Nucleus accumbens (tissue), 56 donors: ENCODE measurements at places on chromosomes 2 and 18.

GRCh38 chr2:54454548-54455130 lies 1.5 kb upstream of the SPTBN1 start:
- no peak for DNase-seq

GRCh38 chr2:187422282-187422681 lies 25.8 kb downstream of the CALCRL start:
- DNase-seq = no peak

GRCh38 chr18:54626779-54627178 lies 35.7 kb downstream of the DYNAP start:
- DNase-seq = no peak

DNA sequence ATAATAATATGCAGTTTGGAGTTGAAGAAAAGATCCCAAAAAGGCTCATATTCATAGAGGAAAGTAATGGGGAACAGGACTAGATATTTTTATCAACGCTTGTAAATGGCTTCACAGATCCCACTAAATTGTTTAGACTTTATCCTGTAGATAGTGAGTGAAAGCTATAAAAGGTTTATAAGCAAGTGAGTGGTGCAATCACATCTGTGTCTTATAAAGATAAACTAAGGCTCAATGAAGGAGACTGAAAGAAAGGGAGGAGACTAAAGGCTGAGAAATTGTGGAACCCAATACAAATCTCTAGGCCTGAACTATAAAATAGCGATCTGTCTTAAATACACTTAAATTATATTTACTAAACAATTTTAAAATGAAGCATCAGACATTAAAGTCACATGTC lies 7.7 kb downstream of the SP3 start:
- DNase-seq = no peak

DNA sequence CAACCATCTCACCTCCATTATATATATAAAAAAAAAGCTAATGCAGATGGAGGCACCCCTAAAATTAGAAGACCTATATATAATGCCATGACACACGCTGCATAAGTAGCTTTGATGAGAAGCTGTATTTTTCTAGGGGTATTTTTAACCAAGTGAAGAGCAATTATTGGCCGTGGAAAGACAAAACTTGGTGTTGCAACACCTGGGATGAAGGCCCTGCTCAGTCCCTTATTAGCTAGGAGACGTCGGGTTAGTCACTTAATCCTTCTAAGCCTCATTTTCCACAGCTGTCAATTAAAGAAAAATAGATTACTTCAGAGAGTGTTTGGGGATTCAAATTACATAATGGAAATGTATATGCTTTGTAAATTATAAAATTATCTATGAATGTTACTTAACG lies 63.0 kb downstream of the WDR75 start:
- no peak for DNase-seq

DNA sequence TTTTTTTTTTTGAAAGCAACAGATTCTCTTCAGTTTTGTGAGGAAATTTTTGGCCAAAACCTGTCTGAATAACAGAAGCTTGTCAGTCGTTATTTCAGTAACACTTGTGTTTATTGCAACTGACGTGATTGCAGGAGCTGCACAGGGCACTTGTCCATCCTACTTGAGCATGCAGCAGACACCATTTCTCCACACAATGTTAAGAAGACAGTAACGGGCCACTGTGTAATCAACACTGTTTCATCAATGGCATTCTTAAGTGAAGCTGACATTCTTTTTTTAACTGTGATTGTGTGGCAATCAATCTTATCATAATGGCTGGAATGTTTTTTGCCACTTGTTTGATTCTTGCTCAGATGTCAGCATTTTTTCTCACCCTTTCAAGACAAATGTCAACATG lies 50.1 kb upstream of the PIEZO2 start:
- no peak for DNase-seq

- DNase-seq = no peak
Measured at GRCh38 chr2:129393816-129394215, 585.6 kb upstream of the RAB6C start.

- no peak for DNase-seq
Measured at GRCh38 chr2:237724811-237725478, 73.6 kb upstream of the RBM44 start.

DNA sequence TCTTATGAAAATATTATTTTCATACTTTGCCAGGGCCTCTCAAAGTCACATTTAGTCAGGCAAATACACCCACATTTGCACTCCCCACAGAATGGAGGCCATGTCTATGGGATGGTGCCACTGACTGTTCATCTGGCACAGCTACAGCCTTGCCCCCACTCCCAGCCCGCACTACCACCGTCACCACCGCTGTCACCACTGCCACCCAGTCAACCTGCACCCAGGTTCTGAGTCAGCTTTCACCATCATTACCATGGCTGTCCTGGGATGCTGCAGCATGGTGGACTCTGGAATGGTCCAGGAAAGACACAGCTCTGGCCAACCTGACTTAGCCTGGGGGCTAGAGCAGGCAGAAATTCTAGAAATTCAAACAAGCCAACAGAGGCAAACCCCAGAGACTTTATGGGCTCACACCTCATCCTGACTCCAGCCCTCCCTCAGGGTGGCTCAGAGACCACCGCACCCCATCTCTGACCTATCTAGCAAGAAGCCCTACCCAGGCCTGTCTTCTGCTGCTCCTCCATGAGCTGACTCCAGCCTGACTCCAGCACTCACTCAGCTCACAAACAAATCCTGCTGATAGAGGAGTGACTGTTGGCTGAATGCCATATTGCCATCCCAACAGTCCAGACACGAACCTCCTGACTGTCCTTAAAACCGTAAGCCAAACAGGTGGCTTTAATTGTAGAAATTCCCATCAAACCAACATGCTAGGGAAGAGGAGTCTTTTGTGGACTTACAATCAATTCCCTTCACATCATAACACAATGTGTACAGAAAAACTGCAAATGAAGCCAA lies 28.0 kb downstream of the DNER start:
- no peak for DNase-seq

DNA sequence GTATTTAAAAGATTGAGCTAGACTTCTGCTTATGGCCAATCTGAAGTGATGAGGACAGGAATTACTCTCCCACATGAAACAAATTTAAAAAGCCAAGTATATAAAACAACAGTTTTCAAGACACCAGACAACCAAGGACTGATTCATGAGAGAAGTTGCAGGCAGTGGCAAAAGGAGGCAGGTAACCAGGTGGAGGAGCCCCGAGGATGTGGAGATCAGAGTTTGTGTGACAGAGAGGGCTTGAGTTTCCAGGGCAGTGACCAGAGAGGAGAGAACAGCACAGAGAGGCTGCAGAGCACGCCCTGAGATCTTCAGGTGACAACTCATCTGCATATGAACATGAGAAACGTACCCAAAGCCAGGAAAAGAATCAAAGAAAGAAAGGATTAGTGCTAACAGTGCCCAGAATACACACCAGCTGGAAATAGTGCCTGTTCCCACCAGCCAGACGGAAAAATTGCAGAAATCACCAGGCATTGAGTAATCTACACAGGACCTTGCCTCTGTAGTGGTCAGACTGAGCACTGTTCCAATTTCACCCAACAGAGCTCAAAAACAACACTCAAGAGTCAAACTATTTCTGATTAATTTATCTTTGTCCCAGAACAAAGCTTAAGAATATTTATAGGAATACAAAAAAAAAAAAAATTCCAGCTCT lies 173.1 kb downstream of the SEPTIN10 start:
- DNase-seq = no peak

DNA sequence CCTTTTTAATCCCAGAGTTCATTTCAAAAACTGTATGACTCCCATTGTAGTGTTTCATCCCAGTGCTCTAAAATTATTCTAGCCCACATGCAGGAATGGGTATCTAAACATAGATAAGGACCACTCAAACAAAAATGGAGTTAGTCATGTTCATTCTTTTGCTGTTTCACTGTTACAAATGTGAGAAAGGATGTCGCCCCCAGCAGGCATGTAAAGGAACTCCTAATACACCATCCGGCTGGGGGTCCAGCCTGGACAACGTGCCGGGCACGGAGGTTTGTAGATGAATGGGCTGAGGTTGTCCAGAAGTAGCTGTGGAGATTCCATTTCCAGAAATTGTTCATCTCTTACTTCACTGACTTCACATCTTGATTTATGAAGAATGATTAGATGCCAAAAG lies 101.9 kb upstream of the RAB12 start:
- no peak for DNase-seq

DNA sequence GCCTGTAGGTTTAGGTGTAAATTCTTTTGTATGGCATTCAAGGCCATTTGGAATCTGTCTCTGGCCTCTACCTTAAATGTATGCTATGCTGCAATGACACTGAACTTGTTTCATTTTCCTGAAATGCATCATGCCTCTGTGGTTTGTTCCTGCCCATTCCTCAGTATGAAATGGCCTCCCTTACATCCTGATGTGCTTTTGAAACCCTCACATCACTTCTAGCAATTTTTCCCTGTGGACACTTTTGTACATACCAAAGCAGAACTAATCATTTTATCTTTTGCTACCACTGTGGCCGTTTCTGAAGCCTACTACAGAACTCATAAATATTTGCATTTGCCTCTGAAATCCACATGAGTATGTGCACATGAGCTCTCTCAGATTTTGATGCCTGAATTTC lies 557.2 kb downstream of the ERBB4 start:
- DNase-seq = no peak

- DNase-seq = no peak
Measured at GRCh38 chr18:49514577-49514976, 27.5 kb upstream of the C18orf32 start.

GRCh38 chr2:189265696-189266320 lies 86.2 kb upstream of the COL5A2 start:
- DNase-seq = no peak

DNA sequence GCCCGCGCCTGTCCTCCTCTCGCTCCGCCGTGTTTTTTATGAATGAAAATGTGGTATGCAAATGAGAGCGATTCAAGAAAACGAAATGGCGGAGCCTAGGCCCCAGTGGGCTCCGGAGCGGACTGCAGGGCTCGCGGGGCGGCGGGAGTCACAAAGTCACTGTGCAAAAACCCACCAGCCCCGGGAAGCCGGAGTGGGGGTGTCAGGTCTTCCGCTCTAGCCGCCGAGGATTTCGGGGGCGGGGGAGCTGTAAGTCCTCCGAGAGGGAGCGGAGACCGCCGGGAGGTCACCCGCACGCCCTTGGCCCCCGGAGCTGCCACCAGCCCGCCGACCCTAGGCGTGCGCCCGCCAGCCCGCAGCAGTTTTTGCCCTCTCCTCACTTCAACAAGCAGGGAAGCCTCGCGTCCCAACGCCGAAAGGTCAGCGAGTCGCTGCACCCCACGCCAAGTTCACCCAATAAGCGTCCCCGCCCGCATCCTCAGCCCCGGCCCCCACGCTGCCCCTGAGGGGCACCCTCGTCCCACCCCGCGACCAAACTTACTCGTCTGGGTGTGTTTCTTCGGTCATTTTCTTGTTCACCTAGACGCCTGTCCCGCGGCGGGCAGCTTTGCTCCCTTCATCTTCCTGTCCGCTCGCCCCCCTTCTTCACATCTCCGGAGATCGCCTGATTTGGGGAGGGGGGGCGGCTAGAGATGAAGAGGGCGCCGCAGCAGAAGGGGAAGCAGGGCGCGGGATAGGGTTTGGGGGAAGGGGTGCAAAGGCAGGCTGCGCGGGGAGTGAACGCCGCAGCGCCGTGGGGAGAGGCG lies 775 bp downstream of the SPRED2 start:
- peak; percentile 30 for DNase-seq

- no peak for DNase-seq
Measured at GRCh38 chr2:15990151-15991101, 50.1 kb downstream of the MYCN start.

DNA sequence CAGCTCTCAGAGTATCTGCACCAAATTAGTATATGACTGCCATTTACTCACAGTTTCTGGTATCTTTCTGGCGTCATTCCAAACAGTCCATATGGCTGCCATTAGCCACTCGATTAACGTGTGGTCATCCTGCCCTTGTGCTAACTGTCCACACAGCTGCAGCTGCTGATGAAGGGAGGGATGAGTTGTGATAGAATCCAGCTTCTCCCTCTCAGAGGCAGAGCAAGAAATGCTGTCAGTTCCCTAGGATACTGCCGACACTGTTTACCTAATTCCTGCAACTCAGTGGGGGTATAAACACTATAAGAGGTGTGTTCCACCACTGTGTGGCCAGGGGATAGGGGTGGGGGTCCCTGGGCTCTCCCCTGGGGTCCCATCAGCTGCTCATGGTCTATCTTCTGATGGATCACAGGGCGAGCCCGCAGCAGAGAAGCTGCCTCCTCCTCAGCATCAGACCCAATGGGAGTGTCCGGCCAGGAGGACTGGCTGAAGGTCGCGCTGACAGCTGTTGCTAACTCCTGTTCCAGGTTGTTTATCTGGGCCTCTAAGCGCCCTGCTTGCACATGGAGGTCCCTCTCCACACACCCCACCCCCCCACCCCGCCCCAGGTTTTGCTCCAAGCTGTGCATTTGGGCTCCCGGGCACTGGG lies 17.3 kb upstream of the KLHL23 start:
- DNase-seq = no peak

GRCh38 chr18:48033790-48034650 lies 103.6 kb upstream of the SMAD2 start:
- DNase-seq = no peak

DNA sequence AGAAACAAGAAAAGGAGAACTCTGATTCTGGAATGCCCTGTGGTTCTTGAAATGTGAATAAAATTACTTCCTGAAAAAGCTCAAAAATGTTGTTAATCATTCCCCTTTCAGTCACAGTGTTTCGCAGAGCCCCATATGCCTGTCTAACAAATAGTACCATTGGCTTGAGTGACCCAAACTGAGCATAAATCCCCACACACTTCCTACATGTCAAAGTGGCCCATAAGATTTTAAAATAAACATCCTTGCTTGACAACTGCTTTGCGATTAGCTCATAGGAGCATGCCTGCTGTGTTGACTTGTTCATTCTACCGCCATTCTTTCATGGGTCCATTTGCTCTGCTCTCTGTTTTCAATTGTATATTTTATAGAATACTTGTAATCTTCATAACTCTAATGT lies 377.8 kb upstream of the SMIM21 start:
- no peak for DNase-seq

DNA sequence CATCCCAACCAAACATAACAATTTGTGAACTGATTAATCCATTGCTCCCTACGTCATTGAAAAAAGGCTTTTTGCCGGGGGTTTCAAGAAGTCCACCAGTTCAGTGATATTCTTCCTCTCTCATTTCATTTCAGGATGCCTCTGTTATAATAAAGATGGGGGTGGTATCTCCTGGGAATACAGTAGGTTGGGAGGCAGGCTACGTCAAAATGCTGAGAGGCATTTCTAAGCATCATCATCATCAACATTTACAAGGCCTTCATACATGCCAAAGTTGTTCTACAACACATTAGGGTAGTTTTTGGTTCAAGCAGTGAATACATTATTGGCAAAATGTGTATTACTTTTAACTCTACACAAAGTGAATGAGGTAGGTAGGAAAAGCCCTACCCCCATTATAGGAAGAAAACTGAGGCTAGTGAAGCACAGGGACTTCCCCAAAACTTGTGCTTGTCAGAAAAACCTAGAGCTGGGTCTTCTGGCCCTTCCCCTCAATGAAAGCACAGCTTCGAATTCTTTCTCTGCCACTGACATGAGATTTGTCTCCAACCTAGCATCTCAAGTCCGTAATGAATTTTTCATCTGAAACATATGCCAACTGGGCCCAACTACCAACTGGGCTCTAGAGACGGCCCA lies 11.3 kb downstream of the OSR1 start:
- DNase-seq = no peak

GRCh38 chr2:238695538-238695937 lies 152.3 kb upstream of the TWIST2 start:
- no peak for DNase-seq
